NCI-H187 treated with DMSO at 0.1 percent for 48 hours (cell line): ENCODE measurements at places on chromosomes 2 and 18.

DNA sequence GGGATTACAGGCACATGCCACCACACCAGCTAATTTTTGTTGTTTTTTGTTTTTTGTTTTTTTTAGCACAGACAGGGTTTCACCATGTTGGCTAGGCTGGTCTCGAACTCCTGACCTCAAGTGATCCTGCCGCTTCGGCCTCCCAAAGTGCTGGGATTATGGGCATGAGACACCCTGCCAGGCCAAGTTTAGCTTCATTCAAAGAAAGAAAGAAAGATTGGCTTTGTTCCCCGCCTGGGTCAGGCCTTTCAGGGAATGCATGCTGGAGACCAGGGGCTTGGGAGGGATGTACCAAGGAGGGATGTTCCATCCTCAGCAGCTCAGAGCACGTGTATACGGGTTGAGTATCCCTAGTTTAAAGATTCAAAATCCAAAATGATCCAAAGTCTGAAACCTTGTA lies 283.0 kb downstream of the ALPK2 start:
- no peak for DNase-seq

DNA sequence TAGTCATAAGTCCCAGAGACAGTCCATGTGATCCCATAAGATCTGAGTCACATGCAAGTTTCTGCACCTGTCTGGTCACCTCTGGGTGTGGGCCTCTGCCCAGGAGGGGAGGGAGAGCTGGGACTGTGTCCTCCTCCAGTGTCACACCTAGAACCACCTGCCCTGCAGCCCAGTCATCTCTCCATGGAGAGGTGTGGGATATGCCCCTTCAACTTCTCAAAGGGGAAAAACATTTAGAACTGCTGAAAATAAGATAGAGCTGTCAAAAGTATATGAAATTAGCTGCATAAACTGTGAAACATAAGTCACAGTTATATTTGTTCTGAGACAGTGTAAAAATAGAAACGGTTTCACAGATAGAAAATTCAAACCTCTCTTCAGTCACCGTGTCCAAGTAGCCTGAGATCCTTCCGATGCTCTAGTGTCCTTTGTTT lies 55.4 kb downstream of the NGEF start:
- no peak for DNase-seq

- no peak for DNase-seq
Measured at GRCh38 chr2:19505199-19506136, 147.0 kb upstream of the OSR1 start.

DNA sequence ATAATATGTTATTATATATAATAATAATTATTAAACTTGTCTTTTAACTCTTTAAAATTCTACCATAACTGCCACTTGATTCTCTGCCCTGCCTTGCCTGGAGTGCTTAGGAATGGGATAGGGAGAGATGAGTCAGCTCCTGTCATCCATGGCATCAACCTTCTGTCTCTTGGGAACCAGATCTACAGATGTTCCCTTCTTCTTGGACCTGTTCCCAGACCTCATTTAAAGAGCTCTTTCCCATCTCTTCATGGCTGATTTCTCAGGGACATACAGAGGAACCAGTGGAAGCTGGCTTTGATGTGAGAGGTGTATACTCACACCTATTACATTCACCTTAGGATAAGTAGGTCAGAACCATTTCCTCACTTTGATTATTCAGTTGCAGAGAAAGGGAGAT lies 155.3 kb upstream of the MYO3B start:
- DNase-seq: peak; percentile 31

GRCh38 chr2:37614061-37614738 lies 57.2 kb downstream of the CDC42EP3 start:
- no peak for DNase-seq

GRCh38 chr2:68418419-68418818 lies 48.7 kb downstream of the FBXO48 start:
- DNase-seq: no peak

DNA sequence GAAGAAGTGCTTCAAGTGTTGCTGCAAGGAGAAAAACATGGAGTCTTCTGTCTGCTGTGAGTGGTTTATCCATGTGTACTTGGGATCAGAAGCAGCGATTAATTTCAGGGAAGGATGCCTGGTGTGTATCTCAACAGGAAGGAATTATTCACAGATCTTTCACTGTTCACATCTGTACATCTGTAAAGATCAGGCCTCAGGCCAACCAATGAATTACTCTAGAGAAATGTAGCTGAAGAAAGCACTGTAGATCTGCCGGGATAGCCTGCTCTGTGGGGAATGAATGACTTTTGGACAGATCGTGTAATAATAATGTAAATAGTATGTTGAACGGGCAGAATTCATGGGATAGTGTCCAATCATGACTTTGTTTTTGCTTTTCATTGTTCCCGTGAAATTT lies 54.0 kb upstream of the SPP2 start:
- DNase-seq: no peak

- DNase-seq: peak; percentile 60
Measured at GRCh38 chr2:136248242-136248641, 130.3 kb upstream of the CXCR4 start.

DNA sequence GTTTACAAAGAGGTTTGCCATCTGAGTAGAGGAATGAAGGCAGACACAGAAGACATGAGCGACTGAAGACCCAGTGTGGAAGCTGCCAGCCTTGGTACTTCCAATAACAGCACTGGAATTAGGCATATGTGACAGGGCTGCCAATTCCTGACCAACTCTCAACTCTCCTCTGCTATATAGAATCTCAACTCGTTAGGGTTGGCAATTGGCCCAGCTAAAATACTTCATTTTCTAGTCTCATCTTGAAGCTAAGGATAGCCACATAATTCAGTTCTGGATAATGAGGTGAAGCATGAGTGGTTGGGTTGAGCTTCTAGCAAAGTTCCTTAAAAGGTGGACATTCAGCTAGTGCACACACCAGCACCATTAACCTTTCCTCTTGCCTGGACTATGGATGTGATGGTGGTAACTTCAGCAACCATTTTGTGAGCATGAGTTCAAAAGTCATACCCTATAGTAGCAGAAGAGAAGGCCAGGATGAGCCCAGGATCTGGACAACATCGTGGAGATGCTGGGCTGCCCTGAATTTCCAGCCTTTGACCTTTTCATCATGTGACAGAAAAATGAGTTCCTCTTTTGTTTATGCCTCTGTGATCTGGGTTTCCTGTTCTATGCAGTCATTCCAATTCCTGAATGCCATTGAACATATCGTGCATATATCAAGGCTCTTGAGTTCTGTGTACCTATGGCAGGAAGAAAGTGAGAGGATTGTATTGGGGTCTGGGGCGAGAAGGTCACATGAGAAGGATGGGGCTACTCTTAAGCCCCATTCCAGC lies 68.1 kb upstream of the HAAO start:
- no peak for DNase-seq

GRCh38 chr18:23963443-23964165 lies 51.0 kb upstream of the TTC39C start:
- no peak for DNase-seq
